HCT116 (cell line): ENCODE measurements at places on chromosomes 7 and 10.

GRCh38 chr10:89047397-89047796 is 56.8 kb downstream of the FAS start:
- no peak for DNase-seq

DNA sequence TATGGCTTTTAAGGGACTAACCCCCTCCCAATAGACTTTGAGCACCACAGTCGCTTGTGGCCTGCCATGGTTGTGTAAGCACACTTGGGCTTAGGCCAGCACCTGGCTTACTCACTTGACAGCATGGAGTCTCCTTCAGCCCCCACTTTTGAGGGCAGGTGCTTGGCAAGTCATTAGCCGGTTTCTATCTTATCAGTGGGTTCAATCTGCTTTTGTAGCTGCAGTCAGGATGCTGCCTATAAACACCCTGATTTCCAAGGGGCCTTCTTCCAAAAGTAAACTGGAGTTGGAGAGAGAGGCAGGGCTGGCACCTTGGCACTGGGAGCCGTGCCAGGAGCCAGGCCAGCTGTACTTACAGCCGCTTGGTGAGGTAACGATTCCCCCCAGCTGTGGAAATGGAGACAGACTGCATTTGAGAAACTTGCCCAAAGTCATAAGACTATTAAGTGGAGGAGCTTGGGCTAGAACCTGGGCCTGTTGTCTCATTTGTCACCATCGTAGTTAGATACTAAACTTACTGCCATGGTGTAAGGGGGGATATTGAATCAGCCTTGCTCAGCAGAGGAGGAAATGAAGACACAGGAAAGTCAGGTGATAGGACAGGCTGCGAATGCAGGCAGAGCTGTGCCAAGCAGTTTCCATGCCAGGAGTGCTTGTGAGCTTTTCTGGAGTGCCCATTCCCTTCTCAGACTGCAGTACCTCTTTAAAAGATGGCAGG is 92.2 kb upstream of the EFCAB10 start:
- DNase-seq = no peak

GRCh38 chr10:112658900-112659638 is 212.1 kb downstream of the VTI1A start:
- peak; percentile 41 for DNase-seq

DNA sequence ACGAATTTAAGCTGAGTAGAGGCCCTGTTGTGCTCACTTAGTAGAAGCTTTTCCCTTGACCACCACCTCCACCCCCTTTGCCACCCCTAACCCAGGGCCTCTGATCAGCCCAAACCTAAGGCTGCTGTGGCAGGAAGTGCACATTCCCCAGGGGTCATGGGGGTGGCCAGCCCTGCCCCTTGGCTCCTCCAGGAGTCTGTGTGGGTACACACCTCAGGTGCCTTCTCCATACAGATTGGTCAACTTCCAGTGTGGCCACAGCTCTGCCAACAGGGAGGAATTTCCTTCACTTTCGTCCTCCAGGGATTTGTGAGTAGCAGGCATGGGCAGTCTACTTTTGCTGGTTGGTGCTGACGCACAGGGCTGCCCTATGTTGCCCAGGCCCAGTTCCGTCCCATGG is 249.9 kb upstream of the ZNF32 start:
- no peak for DNase-seq

- no peak for DNase-seq
These were observed 104.2 kb upstream of the MKI67 start for GRCh38 chr10:128230401-128230800.

DNA sequence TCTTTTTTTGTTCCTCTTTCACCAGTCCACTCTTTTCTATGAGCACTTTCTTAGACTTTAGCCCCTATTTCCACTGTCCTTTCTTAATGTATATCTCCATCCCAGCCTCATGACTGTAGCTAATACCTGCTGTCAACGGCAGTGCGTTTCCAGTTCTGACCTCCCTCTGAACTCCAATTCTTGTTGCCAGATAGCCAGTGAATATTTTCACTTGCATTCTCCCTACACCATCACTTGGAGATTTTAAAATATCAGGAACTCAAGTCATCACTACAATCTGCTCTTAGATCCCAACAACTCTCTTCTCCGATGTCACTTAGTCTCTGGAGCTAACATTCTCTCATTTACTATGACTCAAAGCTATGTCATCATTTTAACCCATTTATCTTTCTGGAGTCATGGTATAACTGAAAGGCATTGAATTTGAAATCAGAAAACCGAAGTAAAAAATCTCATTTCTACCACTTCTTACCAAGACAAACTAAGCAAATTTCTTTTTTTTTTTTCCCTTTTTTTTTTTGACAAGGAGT is 5.1 kb upstream of the SLC16A12 start:
- DNase-seq = no peak
